ENCODE measurements at places on chromosomes 16 and 17.

GRCh38 chr17:35660902-35661301 is 70.5 kb upstream of the RASL10B start:
- DNase-seq: no peak

GRCh38 chr17:40699853-40700252 is 3.7 kb downstream of the KRT24 start:
- no peak for DNase-seq

DNA sequence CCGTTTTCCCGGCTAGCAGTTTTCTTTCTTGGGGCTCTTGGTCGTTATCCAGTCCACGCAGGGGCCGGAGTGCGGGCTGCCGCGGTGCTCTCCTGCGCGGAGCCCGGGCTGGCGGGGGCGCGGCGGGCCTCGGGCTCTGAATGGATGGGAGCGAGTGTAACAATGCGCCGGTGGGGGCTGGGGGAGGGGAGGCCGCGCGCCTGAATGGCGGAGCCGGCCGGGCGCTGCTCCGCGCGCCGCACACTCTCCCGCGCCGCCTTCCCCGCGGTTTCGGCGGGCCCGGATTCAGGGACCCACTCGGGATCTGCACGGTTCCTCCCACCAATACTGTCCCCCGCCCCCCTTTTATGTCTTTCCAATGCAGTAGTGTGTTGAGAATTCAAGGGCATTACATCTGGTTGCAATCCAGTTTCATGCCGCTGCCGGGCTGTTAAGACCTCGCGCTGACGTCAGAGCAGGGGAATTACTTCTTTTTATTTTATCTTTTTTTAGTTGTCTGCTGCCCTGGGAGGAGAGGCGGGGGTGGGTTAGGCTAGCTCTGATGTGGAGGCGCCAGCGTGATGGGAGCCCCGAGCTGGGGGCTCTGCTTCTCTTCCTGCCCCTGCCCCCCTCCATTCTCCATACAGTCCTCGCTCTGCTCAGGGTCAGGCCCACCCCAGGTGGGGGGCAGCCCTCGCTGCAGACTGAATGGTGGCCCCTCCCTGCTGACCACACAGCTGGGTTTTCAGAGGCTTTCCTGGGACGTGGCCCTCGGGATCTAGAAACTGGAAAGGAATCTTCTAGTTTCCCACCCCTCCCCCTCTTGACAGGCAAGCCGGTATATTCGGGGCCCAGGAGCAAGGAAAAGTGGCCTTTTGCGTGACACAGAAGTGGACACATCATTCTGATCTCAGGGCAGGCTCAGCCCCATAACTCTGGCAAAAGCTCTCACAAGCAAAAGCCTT is 1.8 kb downstream of the RAI1 start:
- DNase-seq: peak; percentile 75

GRCh38 chr17:77763575-77763974 is 194.9 kb upstream of the TNRC6C start:
- DNase-seq: no peak

DNA sequence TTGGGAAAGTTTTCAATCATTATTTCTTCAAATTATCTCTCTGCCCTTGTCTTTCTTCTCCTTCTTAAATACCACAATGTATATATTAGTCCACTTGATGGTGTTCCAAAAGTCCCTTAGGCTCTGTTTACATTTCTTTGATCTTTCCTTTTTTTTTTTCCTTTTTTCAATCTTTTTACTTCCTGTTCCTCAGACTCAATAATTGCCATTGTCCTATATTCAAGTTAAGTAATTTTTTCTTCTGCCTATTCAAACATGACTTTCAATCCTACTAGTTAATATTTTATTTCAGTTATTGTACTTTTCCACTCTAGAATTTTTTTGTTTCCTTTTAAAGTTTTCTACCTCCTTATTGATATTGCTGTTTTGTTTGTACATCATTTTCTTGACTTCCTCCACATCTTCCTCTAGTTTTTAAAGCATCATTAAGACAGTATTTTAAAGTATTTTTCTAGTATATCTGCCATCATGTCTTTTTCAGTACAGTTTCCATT is 15.8 kb upstream of the UQCRC2 start:
- DNase-seq: no peak

DNA sequence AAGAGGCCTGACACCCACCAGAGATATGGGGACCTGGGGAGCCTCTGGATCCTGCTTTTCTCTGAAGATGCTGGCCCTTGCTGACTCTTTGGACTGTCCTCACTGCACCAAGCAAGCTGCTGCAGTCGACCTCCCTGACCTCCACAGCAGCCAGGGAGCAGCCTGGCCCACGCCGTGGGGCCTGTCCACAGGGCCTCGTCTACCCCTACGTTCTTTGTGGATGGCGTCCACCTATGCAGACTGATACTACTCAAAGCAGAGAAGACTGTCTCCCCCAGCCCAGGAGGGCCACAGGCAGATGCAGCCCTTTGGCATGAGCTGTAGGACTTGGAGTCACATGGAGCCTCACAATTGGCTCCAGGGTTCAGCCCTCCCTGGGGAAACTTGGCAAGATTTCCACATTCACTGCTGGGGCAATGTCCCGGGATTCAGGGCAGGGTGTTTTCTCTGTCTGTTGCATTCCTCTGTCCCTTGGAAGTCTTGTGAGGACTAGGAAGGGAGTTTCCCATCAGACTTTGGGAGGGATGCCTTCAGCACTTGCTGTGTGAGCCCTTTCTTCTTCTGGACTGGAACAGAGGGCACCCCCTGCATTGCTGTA is 152.2 kb downstream of the NTN1 start:
- DNase-seq: no peak

GRCh38 chr16:27230562-27231001 is 27.3 kb downstream of the KDM8 start:
- DNase-seq: peak; percentile 49

DNA sequence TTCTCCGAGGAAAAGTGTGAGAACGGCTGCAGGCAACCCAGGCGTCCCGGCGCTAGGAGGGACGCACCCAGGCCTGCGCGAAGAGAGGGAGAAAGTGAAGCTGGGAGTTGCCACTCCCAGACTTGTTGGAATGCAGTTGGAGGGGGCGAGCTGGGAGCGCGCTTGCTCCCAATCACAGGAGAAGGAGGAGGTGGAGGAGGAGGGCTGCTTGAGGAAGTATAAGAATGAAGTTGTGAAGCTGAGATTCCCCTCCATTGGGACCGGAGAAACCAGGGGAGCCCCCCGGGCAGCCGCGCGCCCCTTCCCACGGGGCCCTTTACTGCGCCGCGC is at the start of gene ERBB2:
Gene ERBB2, plus strand, starts transcription at position 247 of the 330 bp plus-strand sequence. CDS start 175 bp downstream, outside the sequence.
- DNase-seq: peak; percentile 79

- no peak for DNase-seq
These were observed 39.7 kb upstream of the NGFR start for GRCh38 chr17:49455272-49455861.

- peak; percentile 83 for DNase-seq
These were observed 660 bp downstream of the RHBDF1 start for GRCh38 chr16:71540-72401.

DNA sequence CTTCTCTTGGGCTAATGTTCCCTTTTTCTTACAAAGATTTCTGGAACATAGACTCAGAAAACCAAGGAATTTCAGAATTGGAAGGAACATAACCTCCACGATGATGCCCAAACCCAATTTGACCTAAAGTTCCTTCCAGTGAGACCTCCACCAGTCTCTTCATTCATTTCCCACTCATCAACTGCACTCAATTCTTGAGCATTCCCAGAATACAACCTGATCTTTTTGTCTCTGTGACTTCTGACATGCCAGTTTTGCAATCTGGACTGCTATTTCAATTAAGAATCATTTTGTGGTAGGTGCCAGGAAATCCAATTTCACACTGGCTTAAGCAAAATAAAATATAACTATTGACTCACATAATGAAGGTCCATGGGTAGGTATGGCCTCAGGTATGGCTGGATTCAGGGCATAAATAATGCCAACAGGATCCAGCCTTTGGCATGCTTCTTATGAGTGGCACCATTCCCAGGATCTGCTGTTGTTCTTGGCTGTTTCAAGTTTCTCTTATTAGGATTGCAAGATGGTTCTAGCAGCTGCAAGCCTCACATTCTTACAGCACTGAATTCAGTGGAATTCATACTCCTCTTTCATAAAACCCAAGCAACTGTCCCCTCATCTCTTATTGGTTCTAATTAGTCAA is 184.3 kb downstream of the HS3ST4 start:
- no peak for DNase-seq

GRCh38 chr16:47065766-47066688 is 77.7 kb downstream of the NETO2 start:
- DNase-seq: no peak

DNA sequence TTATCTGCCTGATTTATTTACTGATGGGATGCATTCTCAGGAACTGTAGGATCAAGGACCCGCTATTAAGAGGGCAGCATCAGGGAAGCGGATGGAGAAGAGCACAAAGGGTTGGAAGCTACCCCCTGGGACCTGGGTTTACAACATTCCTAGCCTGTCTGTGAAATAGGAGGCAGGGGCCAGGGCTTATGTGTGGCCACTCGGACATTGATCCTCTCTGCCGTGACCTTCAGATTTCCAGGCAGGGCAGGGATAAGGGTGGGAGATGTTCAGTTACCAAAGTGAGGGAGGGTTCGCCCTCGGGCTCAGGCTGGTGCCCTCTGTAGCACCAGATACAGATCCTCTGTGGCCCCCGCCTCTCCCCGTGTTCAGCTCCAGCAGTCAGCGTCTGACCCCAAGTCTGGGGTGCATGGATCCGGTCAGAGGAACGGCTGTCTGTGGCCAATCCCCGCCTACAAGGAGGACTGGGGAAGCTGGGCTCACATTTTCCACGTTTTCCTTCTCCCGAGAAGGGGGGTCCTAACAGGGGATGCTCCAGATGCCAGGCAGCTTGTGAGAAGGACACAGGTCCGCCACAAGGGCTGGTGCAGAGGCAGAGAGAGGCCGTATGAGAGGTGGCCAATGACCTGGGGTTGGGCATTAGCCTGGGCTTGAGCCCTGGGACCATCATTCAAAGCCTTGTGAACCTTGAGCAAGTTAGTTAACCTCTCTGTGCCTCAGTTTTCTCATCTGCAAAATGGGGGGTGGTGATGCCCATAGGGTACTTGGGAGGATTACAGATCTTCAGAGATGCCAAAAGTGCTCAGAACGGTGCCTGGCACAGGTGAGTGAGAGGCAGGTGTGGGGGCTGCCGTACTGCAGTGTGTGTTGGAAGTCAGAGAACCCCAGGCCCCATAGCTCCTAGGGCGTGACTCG is 48.3 kb downstream of the ATP2C2 start:
- DNase-seq: no peak

- no peak for DNase-seq
These were observed 10.5 kb upstream of the BLMH start for GRCh38 chr17:30302241-30302640.

- peak; percentile 96 for DNase-seq
These were observed 13.4 kb downstream of the MFSD6L start for GRCh38 chr17:8785547-8786413.

DNA sequence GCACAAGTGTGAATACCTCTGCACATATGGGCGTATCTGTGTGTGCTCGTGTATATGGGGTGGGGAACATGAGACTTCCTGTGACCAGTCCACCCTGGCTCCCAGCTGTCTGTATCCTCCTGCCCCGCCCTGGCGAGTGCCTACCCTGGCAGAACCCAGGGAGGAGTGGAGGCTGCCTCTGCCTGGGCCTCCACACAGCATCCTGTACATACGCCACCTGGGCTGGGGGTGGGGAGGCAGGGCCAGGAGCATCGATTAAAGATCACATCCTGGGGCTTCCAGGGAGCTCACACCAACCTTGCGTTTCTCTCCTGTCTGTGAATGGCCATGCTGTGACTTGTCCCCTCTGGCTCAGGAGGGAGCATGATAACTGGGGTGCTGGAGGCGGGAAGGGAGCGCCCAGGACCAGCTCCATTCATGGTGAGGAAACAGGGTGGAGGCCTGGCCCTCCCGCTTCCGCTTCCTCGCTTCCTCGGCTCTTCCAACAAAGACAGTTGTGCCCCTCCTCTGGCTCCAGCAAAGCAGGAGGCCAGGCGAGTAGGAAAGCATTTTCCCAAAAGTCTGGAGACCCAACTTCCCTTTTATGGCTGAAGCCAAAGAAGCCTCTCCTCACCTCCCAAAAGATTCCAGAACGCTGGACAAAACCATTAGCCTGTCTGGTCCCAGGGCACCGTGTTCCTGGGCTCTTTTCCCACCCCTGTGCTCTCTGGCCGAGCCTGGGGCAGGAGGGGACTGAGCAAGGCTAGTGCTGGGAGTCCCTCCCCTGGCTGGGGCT is 22.9 kb downstream of the ADAM11 start:
- peak; percentile 45 for DNase-seq

GRCh38 chr16:82192665-82193064 is 22.6 kb upstream of the MPHOSPH6 start:
- DNase-seq: no peak

DNA sequence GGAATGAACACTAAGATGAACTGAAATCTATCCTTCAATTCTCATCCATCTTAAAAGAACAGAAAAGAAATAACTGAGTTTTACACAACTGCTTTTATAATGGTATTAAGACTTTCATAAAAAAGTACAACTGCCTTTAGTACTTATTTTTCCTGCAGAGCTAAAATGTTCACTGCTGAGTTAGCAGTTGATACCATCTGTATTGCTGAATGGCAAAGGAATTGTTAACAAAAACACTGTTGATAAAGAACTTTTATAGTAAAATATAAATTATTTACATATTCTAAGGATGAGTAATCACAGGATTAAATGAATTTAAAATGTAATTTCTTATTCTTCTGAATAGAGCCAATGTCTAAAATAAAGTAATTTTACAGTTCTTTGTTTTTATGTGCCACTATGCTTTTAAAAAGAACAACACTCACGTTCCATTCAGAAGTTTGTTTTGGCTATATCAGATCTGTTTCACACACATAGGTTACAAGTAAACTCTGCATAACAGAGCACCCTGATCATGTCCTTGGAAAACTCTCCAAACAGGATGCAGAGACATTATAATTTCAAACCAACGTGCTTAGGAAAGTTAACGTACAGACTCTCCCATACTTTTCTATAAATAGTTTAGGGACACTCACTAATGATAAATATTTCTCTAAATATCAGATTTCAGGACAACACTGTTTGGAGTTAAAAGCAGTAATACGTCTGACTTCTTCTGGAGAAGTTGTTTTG is 151.1 kb downstream of the ITFG1 start:
- no peak for DNase-seq

DNA sequence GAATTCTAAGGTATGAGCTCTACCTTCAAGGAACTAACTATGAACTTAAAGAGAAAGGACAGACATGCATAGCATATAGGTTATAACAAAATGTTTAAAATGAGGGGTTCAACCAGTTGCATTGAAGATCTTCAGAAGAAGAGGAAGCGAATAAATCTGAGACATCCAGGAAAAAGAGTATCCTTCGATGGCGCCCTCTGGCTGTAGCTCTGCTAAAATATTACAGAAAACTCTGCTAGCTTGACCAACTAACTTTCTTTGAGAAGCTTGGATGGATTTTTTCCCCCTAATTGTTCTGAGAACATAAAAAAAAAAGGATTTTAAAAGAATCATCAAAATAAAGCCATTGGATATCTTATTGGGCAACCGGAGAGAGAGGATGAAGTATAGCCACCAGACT is 659.9 kb upstream of the SOX9 start:
- no peak for DNase-seq

DNA sequence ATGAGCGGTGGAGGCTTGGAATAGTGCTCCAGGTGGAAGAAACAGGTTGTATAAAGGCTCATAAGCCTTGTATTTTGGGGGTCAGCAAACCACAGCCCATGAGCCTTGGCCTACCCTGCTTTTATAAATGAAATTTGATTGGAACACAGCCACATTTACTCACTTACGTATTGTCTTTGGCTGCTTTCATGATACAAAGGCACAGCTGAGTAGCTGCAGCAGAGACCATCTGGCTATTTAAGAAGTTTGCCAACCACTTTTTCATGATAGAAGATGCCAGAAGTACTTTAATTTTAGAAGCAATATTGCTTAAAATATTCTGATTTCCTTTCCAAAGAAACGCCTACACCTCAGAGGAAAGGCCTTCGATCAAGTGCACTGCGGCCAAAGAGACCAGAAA is 73.8 kb downstream of the C17orf58 start:
- no peak for DNase-seq

GRCh38 chr17:78528541-78528940 is 48.7 kb downstream of the DNAH17 start:
- DNase-seq: peak; percentile 69
